ENCODE measurements at places on chromosomes 4 and X.

- no peak for DNase-seq
Observed at GRCh38 chr4:82652062-82652461, 90.3 kb upstream of the TMEM150C start.

- no peak for DNase-seq
Observed at GRCh38 chr4:92099861-92100260, 203.9 kb upstream of the GRID2 start.

DNA sequence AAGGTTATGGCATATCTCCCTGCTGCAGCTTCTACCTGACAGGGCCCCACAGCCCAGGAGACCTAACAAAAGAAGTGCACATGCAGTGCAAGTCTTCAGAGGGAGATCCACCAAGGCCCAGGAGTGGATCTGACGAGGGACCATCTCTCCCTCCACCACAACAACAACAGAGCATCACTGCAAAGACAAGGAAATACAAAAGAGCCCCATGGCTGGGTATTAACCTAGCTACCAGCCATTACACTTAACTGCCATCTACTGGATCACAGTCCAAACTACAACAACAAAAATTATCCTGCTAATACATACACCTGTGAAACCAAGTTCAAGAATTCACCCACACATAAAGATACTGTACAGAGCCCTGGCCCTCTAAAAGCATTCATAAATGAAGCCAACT lies 280.2 kb upstream of the SLC7A11 start:
- no peak for DNase-seq

GRCh38 chr4:59222221-59222620 lies 1977.9 kb upstream of the ADGRL3 start:
- DNase-seq = no peak

GRCh38 chrX:53190363-53190960 lies 34.5 kb downstream of the KDM5C start:
- DNase-seq = no peak

DNA sequence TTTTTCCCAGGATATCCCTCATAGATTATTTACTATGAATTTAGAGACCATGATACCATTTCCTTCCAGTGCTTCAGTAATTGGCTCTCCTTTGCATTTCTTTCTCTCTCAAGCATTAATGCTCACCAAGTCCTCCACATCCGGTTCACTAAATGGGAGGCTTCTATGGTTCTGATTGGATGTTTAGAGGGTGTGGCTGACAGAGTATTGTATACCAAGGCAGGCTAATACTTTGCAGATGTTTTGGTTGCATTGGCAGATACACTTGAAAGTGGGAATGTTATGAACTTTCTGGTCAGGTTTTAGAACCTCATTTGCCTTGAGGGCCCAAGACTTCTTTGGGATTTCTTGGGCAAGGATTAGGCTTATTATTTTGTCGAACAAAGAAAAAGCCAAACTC lies 24.2 kb downstream of the CBLL2 start:
- no peak for DNase-seq
